ENCODE measurements at places on chromosomes 5 and 9.

DNA sequence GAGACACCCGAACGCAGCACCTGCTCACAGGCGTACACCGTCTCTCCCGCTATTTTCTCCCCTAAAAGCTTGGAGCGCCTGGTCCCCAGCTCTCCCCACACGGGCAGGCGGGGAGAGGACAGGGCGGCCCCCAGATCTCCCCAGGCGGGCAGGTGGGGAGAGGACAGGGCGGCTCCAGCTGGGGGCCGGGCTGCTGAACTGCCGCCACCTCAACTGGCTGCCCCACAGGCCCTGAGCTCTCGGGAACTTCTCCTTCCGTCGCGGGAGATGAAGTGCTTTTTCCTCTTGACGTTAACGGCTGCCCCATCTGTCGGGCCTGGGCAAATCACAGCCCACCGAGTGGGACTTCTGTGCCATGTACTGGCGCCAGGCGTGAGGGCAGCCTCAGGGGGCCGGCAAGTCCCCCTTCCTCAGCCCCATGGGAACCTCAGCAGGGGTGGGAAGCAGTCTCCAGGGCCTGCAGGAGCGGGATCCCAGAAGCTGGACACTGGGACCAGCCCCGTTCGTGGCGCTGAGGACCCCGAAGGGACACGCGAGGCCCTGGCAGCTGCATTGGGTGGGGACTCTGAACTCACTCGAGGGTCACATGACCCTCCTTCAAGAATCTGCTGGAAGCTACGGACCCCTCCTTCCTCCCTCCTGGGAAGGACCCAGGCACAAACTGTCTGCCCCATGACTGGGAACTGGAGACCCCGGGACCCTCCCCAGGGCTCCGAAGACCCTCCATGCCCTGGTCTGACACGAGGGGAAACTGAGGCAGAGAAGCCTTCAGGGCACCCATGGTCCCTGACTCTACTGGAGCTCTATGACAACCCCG, 5.7 kb upstream of the EGFL7 start:
- no peak for DNase-seq

GRCh38 chr5:150218693-150219035, 28.8 kb downstream of the SLC6A7 start:
- DNase-seq: no peak

DNA sequence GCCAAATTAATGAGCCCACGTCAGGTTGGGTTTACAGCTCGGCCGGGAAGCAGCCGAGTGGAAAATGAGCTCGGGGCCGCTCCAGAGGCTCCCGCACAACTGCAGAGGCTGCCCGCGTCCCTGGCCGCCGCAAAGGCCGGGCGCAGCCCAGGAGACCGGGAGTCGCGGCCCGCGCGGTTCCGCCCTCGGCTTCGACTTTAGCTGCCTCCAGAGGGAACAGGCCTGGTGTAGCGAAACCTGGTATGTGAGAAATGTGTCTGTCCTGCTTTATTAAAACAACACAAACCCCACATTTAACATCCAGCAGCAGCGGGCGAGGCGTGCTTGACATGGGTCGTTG, 66.2 kb downstream of the FOXD1 start:
- DNase-seq: no peak

GRCh38 chr5:169567079-169567478, 16.5 kb upstream of the SPDL1 start:
- no peak for DNase-seq

DNA sequence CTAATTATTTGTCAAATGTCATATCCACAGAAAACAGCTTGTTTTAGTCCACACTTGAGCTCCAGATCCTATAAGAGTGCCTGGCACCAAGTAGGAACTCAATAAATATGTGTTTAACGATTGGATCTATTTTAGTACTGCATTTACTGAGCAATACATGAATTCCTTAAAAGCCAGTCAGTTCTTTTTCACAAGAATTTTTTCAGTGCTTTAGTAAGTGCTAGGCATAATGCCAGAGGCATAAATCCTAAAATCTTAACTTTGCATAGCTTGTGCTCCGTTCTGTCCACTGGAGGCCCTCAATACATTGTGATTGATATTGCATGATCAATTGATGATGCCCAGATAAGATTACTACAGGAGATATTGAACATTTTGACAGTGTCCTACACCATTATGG, 67.3 kb upstream of the PCSK5 start:
- no peak for DNase-seq

DNA sequence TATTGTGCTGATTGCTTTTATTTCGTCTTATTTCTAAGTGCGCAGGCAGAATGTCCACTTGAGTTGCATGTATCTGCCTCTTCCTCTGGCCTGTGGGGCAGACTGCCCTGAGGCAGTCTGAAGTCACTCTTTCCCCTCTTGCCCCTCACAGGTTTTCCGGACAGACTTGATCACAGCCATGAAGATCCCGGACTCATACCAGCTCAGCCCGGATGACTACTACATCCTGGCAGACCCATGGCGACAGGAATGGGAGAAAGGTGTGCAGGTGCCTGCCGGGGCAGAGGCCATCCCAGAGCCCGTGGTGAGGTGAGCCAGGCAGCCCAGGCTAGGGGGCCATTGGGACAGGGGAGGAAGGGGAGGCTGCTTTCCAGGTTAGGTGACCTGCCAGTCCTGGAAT, 26.4 kb downstream of the JADE2 start:
- DNase-seq: no peak

DNA sequence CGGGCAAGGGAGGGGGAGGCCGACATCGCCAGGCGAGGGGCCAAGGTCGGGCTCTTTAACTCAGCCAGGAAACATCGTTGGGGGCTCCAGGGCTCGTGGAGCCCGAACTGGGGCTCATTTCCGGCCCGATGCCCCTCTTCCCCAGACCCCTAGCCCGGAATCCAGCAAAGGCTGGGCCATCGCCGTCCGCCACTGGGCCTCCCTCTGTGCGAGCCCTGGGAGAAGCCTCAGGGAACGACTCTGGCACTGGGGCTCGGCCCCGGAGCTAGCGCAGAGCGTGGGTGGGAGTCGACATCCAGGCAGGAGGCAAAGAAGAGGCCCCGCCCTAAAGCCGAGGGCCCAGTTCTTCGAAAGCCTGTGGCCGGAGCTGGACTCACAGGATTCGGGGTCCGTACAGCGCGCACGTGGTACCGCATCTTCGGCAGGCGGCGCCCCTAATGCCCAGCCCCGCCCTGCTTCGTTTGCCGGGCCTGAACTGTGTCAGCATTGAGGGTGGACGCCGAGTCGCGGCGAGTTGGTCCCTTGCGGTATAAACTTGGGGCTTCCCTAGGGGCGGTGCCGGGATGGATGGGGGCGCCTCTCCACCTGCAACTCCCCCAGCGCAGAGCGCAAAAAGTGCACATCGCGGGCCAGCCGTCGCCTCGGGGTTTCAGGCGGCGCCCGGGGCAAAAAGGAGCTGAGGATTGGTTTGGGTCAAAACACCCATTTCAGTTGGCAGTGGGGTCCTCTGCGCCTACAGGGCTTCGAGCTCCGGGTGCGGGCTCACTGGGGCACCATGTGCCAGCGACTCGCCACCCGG, 3.6 kb upstream of the PAX5 start:
- DNase-seq: no peak

- DNase-seq: no peak
Measured at GRCh38 chr9:92095236-92095635, 20.0 kb downstream of the SPTLC1 start.

DNA sequence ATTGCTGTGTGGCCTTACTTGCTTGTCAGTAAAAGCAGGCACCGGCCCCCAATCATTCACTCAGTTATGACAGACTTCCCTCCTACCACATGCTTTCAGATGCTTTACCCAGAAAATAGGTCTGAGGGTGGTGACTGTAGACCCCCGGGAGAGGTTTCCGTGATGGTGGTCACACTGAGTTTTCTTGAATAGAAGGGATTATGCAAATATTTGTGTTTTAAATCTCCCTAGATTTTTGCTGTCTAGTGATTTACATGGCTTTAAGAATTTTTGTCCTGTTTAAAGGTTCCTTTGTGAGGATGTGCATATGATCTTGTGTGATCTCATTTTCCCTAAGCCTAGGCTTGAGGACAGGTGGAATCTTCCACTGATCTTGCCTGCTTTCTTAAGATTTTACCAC, 281.7 kb downstream of the FANCC start:
- no peak for DNase-seq

- DNase-seq: no peak
Measured at GRCh38 chr5:32153723-32154122, 20.4 kb downstream of the GOLPH3 start.

DNA sequence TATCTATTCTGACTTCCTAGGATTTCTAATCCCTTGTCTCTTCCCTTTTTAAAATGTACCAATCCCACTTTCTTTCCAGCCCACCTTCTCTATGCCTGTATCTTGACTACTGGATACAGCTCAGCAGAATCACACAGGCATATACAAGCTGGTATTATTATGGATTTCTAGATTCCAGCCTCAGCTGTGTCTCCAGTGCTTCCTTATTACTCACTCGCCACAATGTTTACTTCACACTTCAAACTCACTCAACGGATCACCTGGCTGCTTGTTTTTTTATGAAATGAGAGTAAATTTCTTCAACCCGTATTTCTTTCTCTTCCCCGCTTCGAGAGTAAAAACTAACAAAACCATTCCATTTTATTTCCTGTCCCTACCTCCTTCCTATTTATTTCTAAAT, 38.8 kb downstream of the CWC27 start:
- no peak for DNase-seq

DNA sequence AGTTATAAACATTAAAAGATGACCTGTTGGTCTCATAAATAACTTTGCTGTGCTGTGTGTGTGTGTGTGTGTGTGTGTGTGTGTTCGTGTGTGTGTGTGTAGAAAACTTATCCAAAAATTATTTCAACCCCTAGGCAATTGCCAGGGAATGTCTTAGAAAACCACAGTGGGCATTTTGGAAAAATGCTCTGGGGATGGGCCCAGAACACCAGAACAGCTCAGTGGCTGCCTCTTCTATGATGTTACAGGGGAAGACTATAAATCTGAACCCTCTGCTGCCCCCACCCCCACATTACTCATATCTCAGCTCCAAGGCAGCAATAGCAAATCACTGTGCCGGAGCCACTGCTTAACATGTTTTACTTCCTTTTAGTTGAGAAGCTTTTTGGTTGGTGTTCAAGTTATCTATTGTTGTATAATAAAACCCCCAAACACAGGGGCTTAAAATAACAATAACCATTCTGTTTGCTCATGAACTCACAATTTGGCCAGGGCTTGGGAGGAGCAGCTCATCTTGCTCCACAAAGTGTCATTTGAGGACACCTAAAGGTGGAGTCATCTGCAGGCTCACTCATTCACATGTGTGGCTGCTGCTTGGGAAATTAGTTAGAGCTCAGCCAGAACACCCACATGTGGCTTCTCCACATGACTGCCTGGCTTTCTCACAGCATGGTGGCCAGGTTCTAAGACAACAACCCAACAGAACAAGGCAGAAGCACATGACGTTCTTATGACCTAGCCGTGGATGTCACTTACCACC, 40.4 kb downstream of the ACTBL2 start:
- DNase-seq: no peak

DNA sequence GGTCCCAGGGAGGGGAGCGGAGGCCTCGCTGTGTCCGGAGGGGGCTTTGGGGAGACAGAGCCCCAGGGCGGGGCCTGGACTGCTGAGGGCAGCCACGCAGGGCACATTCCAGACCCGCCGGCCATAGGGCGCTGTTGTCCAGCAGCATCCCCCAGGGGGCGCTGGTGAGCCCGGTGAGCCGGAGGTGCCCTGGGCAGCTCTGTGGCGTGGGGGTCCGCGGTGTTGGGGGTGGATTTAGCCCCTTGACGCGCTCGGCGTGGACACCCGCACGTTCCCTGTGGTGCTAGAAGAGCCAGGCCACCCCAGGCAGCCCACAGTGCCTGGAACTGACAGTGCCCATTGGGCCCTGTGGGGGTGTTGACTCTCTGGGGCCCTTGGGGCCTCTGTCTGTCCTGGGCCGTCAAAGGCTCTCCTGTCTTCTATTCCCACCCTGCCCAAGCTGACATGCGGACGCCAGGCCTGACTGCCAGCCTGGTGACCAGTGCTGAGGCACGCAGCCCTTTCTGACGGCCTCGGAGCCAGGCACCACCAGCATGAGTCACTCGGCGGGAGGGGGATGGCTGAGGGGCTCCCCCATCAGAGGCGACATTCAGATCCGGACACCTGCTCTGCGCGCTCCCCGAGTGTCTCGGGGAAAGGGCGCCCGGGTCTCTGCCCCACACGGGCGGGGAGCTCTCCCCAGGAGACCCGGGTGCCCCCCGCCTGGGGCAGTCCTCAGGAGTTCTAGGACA, 23.9 kb downstream of the TPPP start:
- no peak for DNase-seq

- DNase-seq: no peak
Measured at GRCh38 chr9:131960311-131960710, 119.4 kb downstream of the MED27 start.

- peak; percentile 8 for DNase-seq
Measured at GRCh38 chr5:38831909-38832308, 13.9 kb upstream of the OSMR start.

DNA sequence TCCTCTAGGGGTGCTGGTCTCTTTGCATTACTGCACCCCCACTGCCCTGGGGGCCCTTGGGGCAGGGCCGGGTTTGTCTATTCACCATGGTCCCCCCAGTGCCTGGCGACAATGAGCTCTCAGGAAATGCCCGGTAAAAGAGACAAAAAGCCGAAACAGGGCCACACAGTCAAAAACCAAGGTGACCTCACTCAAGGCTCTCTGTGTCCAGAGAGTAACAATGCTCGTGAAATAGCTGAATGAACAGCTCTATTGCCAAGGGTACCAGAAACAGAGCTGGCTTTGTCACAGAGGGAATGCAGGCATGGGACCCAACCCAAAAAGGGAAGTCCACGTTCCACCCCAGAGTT, 16.0 kb downstream of the SH3PXD2B start:
- no peak for DNase-seq

DNA sequence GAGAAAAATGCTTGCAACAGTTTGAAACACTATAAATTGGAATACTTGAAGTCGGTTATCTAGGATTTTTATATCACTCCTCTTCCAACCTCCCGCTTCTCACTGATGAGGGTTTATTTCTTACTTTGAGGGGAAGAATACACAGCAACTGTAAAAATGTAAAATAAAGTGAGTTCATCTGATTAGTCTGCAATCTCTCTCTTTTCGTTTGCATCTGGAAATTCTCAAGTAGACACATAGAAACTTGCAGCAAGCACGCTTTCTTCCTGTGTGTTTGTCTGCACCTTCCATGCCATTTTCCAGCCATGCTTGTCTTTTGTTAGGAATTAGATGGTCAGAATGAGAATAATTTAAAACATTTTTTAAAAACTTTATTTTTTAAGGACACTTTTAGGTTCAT, 45.1 kb upstream of the TAF11L2 start:
- DNase-seq: no peak

GRCh38 chr9:84062538-84062937, 81.9 kb downstream of the RMI1 start:
- DNase-seq: no peak

DNA sequence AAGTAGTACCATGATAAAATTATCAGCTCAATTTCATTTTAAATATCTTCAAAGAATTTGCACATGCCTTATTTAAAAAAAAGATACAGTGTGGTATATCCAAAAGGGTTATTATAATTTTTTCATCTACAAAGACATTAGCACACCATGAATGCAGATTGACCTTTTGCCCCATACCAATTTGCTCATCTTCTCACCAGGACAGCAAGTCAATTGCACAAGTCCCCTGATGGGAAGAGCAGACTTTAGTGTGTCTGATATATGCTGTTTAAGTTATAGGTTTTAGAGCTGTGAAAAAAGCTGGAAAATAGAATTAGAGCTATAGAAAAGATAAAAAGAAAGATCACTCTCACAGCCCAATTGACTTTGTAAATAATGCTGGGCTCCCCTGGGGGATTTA, 325.8 kb upstream of the CDH6 start:
- no peak for DNase-seq

All from CD4-positive, alpha-beta T cell treated with Interleukin-1 beta for 1 hour (primary cell).